SW 1271 (cell line): ENCODE measurements at places on chromosomes 6 and 20.

- DNase-seq, result no peak
Observed at GRCh38 chr6:109687271-109687761, 3.7 kb downstream of the AK9 start.

DNA sequence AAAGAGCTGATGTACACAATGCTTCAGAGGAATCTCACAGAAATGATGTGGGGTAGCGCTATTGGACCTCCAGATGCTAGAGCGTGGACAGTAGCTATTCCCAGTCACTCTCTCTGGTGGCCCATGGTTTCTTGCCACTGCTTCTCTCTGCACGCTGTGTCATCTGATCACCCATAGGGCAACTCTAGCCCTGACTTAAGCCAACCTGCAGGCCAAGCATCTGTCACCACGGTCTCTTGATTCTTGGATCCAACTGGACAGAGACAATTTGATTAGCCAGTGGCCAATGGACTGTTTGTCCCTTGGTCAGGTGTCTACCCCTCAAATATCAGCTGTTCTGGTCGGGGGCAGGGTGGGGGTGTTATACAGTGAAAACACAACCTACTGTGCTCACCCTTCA, 42.4 kb upstream of the TRAF3IP2 start:
- DNase-seq, result no peak

- DNase-seq, result no peak
Observed at GRCh38 chr20:4833074-4833728, 111.5 kb downstream of the PRND start.

GRCh38 chr20:57713505-57713903, 3.7 kb upstream of the PMEPA1 start:
- DNase-seq, result no peak

DNA sequence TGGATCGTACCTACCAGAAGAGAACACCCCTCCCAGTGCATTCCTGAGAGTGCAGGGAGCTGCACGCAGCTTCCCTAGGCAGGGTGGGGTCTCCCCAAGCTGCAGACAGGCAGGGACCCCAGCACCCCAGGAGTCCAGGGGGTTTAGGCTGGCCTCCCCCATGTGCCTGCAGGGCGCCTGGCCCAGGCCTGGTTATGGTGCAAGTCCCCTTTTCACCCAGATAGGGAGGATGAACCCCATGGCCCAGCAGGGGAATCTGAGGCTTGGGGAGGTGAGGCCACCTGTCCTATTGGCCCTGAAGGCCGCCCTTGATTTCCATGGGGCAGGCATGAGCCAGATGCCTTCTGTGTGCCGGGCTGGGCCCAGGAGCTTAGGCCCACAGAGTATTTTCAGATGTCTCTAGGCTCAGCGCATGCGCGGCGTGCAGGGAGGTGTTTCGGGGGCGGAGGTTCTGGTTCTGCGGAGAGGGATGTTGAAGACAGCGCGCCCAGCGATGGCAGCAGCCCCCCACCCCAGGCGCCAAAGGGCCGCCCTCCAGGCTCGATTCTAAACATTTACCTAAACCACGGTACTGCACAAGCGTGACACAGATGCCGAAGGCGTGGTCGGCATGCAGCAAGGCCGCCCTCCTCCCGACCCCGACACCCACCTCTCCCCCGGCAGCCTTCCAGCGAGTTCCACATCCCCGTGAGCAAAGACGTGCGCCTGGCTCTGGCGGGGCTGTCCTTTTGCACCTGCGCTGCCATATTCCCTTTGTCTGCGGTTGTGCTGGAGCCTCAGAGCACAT, 29.4 kb downstream of the COL20A1 start:
- no peak for DNase-seq
